ENCODE measurements at places on chromosomes 2 and 18.
A peak's percentile ranks its signal among the peaks of the same experiment; 100 is the strongest.

- DNase-seq, result no peak
Observed at GRCh38 chr2:168894720-168895119, 4.5 kb upstream of the SPC25 start.

DNA sequence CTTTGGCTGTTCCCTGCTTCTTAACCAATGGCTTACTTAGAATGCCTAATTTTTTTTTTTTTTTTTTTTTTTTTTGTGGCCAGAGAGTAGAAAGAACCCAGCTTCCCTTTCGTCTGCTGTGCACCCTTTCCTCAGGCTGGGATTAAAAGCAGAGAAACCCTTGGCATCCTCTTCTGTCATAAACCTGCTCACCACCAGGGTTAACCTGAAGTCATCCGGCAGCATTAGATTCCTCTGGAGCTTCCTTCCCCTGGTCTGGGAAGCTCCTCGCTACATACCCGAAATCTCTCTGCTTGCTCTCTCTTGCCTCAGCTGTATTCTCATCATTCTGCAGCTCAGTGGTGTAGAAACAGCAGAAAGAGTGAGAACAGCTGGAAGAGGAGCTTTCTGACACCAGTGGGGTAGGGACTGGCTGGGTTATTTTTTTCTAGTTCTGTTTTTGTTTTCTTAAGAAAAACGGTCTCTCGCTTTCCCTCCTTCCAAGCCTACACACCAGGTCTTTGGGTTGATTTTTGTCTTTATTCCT lies 339.0 kb upstream of the MEIS1 start:
- no peak for DNase-seq

DNA sequence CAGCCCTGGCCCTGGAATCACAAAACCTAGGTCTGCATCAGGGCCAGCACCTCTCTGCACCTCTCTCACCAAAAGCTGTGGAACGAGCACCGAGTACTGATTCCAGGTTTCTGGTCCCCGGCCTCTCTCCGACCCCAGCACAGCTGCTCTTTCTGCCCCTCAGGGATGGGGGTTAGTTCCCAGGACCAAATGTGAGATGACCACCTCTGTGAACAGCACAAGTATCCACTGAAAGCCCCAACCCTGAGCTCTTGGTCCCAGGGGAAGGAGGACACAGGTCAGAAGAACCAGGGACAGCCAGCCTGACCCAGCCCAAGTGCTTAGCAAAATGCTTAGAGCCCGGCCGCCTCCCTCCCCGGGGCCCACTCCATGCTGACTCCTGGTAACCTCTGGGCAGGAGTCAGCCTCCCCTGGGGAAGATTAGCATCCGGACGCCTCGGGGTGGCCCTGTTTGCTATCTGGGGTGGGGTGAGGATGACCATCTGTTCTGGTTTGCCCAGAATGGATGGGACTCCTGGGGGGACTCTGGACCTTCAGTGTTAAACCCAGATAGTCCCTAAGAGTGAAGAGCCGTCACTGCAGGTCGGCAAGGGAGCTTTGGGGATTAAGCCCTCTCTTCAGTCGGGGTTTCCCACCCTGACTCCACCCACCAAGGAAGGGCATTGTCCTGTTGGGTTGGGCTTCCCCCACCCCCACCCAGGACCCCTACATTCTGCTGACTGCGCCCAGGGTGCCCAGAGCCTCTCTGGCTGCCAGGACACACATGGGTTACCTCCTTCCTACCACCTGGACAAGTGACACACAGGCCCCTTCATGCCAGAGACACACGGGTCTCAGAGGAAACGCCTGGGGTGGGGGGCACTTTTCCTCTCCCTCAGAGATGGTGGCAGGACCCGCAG lies 9.4 kb upstream of the GPR55 start:
- no peak for DNase-seq

- no peak for DNase-seq
Observed at GRCh38 chr2:100632759-100633158, 70.0 kb downstream of the PDCL3 start.

GRCh38 chr2:159010963-159011362 lies 42.5 kb downstream of the TANC1 start:
- peak; percentile 26 for DNase-seq

- DNase-seq, result peak; percentile 20
Observed at GRCh38 chr2:219638948-219639755, 11.7 kb downstream of the SLC4A3 start.

Data from activated CD4-positive, alpha-beta T cell treated with anti-CD3 and anti-CD28 coated beads, Interleukin-2, amount 50 U/mL, for 16 hours (primary cell).